ENCODE measurements at places on chromosomes 7 and 10.

GRCh38 chr10:61970182-61971002 is 68.9 kb downstream of the ARID5B start:
- DNase-seq, result peak; percentile 30

DNA sequence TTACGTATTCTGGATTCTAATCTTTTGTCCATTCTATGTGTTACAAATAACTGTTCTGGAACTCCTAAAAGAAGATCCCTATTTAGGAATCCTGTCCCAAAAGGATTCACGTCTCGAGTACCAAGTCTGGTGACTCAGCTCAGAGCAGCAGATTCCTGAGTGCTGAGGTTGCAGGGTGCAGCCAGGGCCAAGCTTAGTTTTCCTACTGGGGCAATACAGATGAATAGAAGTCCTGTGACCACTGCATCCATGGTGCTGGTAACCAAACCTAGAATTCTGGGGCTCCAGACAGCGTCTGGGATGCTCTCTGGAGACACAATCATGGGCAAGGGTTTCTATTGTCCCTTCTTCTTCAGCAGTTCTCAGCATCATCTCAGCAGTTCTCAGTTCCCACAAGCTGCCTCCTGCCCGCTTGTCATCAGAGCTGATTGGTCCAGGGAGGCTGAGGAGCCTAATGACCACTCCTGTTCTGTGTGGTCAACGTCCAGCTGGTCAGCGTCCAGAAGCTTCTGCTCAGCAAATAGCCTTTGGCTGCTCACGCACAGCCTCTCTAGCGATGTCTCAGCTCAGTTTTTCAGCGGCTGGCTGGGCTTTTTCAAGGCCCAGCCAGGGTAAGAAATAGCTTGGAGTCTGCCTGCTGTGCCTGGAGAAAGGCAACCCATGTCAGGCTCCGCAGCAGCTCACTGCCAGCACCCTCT is 50.4 kb upstream of the C7orf33 start:
- peak; percentile 85 for DNase-seq

GRCh38 chr10:77857272-77857671 is 69.3 kb downstream of the DLG5 start:
- DNase-seq, result no peak

DNA sequence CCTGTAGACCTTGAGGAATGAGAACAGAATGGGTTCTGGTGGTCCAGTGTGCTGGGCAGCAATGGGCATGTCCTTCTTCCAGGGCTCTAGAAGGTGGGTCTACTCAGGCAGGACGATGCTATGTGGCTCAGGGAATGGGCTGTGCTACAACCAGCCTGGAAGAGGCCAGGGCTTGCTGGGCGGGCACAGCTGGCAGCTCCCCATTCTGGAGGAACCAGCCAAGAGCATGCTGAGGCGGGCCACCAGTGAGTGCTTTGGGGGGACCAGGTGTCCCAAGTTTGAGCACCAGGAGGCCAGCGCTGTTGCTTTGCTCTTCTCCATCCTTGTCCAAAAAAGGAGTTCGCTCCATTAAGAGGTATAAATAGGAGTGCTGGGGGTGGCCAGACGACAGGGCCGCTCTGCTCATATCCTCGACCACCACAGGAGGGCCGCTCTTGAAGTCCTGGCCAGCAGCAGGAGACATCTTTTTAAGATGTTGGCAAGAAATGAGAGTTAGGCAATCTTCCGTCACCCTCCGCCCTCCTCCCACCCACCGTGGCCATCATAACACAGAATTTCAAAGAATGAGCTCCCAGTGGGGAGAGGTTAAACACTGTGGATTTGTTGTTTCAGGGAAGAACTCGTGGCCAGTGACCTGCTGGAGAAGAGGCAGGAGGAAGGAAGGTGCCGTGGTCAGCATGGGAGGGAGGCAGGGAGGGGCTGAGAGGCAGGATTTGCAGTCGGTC is 141.3 kb downstream of the GRK5 start:
- DNase-seq, result no peak

- no peak for DNase-seq
Observed at GRCh38 chr10:99123336-99123735, 112.3 kb downstream of the HPSE2 start.

- DNase-seq, result peak; percentile 54
Observed at GRCh38 chr10:77637532-77638320, at the start of gene KCNMA1. Gene KCNMA1 (minus strand): TSS chr10:77637808.

GRCh38 chr10:132162021-132162531 is 24.7 kb upstream of the DPYSL4 start:
- DNase-seq, result no peak

GRCh38 chr10:70308121-70309060 is 24.6 kb upstream of the NPFFR1 start:
- no peak for DNase-seq

GRCh38 chr10:49186613-49187012 is 1.6 kb downstream of the TMEM273 start:
- DNase-seq, result no peak

DNA sequence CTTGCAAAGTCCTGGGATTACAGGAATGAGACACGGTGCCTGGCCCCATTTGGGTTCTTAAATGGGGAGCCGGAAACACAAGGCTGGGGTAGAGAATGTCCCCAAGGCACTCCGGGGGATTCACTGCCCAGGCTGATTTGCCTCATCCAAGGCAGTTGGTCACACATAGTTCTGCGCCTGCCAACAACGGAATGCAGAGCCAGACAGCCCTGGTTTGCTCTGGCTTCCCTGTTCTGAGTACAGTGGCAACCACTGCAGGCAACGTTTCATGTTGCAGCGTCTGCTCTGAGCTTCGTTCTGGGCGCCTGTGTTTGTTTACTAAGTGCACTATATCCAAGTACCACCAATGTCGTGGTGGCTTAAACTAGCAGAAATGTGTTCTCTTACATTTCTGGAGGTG is 61.7 kb upstream of the C1QL3 start:
- DNase-seq, result peak; percentile 4

GRCh38 chr7:39709768-39710311 is 86.5 kb downstream of the RALA start:
- no peak for DNase-seq

DNA sequence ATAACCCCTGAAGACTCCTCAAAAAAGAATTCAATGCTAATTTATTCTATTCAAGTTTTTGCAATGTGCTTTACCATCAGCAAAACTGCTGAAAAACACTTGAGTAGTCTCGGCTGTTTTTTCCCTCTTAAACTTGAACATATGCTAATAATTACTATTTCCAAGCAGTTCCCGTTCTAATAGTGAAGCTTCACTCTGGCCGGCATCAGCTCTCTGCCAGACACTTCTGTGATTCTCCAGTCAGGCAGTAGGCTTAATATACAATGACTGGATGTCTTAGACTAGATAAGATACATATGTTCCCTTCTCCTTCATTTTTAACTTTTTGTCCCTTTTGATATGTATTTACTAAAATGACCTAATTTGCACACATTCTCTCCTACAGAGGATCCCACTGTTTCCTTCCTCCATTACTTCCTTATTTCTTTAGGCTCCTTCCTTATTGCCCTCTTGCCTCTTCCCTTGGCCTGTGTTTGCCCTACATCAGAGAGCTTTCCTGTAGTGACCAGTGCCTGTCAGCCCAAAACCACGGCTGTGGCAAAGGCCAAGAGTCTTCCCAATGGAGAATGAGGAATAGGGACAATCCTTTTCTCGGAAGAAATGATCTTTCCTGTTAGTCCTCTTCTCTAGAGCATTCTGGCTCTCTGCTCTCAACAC is 23.5 kb downstream of the HEPACAM2 start:
- no peak for DNase-seq

DNA sequence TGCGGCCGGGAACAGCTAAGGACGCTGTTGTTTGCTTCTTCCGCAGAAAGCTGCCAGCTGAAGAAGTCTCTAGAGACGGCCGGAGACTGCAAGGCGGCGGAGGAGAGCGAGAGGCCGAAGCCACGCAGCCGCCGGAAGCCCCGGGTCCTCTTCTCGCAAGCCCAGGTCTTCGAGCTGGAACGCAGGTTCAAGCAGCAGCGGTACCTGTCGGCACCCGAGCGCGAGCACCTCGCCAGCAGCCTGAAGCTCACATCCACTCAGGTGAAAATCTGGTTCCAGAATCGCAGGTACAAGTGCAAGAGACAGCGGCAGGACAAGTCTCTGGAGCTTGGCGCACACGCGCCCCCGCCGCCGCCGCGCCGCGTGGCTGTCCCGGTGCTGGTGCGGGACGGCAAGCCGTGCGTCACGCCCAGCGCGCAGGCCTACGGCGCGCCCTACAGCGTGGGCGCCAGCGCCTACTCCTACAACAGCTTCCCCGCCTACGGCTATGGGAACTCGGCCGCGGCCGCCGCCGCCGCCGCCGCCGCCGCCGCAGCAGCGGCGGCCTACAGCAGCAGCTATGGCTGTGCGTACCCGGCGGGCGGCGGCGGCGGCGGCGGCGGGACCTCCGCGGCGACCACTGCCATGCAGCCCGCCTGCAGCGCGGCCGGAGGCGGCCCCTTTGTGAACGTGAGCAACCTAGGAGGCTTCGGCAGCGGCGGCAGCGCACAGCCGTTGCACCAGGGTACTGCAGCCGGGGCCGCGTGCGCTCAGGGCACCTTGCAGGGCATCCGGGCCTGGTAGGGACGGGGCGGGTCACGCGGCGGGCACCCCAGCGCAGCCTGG is 2.4 kb downstream of the NKX2-3 start:
- DNase-seq, result peak; percentile 28

DNA sequence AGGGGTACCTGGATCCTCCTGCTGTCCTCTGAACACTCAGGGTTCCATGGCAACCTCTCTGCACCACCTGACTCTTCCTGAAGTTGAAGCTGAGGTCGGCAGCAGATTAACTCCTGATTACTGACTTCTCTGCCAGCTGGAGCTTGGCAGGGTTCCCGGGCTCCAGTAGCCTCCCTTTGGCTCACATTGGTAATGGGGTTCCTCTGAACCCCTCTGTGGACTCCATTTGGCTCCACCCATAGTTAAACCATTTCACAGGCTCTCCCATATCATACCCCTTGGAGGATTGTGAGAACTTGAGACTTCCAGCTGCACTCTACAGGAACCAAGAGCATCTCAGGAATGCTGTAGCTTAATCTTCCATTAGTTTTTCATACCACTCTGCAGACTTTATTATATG is 292.5 kb downstream of the HDAC9 start:
- DNase-seq, result no peak

DNA sequence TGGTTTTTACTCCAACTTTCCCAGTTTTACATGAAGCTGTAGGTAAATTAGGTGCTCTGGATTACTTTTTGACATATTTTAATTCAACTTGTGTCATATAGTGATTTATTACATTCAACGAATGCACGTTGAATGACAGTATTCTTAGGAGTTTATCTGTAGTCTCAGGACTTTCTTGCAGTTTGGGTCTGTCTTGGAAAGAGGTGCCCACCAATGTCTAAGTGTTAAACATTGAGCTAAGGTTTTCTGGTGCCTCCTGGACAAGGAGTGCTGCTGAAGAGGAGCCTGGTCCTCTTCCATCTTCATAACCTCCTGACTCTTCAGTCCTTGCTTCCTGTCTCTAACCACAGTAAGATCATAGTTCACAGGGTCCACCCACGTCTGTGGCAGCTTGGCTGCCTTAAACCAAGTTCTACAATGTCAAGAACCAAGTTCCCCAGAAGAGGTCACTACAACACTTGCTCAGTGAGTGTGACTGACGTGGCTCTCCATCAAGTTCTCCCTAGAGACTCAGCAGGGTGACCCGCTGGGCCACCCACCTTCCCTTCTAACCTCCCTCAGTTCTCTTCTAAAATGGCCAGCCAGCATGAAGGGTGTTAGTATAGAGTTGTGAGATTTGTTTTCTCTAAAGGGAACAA is 6.1 kb downstream of the NPY start:
- peak; percentile 34 for DNase-seq

DNA sequence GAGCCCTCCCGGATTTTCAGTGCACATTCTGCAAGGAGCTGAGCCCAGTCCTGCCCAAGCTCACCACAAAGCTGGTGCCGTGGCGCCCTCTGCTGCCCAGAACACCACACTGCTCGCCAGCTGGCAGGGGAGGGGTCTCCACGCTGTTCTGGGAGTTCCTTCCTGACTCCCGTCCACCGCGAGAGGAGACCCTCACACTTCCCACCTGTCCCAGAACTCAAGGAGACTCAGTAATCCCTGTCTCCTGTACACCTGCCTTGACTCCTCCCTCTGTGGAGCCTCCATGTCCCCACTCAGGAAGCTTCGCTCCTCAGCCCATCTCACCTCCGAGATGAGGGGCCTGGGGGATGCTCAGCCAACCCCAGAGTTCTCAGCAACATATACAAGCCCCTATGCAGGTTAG is 11.3 kb downstream of the C10orf105 start:
- DNase-seq, result peak; percentile 15

All from fibroblast of skin of back (primary cell).